ENCODE measurements at places on chromosomes 16 and 17. TPM values are rescaled to one million over a fixed set of nuclear protein-coding genes. Genes with fewer than 3 reads are reported as not detected.

The ORAI3 gene
- 21.3 TPM for total RNA-seq

The TBC1D24 gene
- total RNA-seq = 12.9 TPM

The LGALS9C gene
- total RNA-seq = not detected

The TBC1D3K gene
- not detected for total RNA-seq

The MARCHF10 gene
- not detected for total RNA-seq

The MT1M gene
- 2.0 TPM for total RNA-seq

The HBA1 gene
- not detected for total RNA-seq

The UBALD2 gene
- total RNA-seq = 1.6 TPM

The PPM1E gene
- total RNA-seq = not detected

The MYL11 gene
- not detected for total RNA-seq

The LRRC3C gene
- total RNA-seq = not detected

The RHBDL3 gene
- 0.12 TPM for total RNA-seq

The RDM1 gene
- 0.38 TPM for total RNA-seq

The ABCC6 gene
- total RNA-seq = 0.30 TPM

The TMEM106A gene
- 1.6 TPM for total RNA-seq

The KRTAP2-4 gene
- total RNA-seq = not detected

The CFAP97D1 gene
- under 0.01 TPM for total RNA-seq

The MYO1D gene
- 37.0 TPM for total RNA-seq

The DYNLRB2 gene
- not detected for total RNA-seq

The WFDC1 gene
- total RNA-seq = 0.47 TPM

The METTL16 gene
- total RNA-seq = 9.4 TPM

The OR4D1 gene
- total RNA-seq = not detected

The NPIPB6 gene
- 0.30 TPM for total RNA-seq

The ACE gene
- 2.0 TPM for total RNA-seq

The CASKIN1 gene
- 0.47 TPM for total RNA-seq

The KLHDC4 gene
- total RNA-seq = 24.8 TPM

The DNAH9 gene
- not detected for total RNA-seq

The TNS4 gene
- not detected for total RNA-seq

The C1QTNF8 gene
- total RNA-seq = not detected

The WNT9B gene
- not detected for total RNA-seq

The NMRAL1 gene
- total RNA-seq = 64.0 TPM

The CLEC19A gene
- not detected for total RNA-seq

The KRTAP4-3 gene
- total RNA-seq = not detected

The NUBP2 gene
- total RNA-seq = 65.2 TPM

The G6PC1 gene
- not detected for total RNA-seq

The RPGRIP1L gene
- 7.6 TPM for total RNA-seq

The NAGS gene
- 0.98 TPM for total RNA-seq

The SHISA6 gene
- not detected for total RNA-seq

The SOX8 gene
- total RNA-seq = not detected

The CACNG3 gene
- total RNA-seq = not detected

The TPSD1 gene
- total RNA-seq = not detected

The GALK1 gene
- 47.5 TPM for total RNA-seq

The CLEC10A gene
- 0.70 TPM for total RNA-seq

The STXBP4 gene
- total RNA-seq = 2.2 TPM

The ZNF286A gene
- total RNA-seq = 18.4 TPM

The GPR142 gene
- not detected for total RNA-seq

The CACNG4 gene
- not detected for total RNA-seq

The SEBOX gene
- total RNA-seq = not detected

Measured in smooth muscle cell of the coronary artery (primary cell).